ENCODE measurements at places on chromosomes 12 and 14.

- DNase-seq: no peak
These were observed 5.4 kb upstream of the EML5 start for GRCh38 chr14:88798156-88798555.

GRCh38 chr12:130815028-130815741 lies 23.9 kb downstream of the STX2 start:
- DNase-seq: no peak

GRCh38 chr12:50006754-50007442 lies 18.4 kb downstream of the RACGAP1 start:
- DNase-seq: no peak

DNA sequence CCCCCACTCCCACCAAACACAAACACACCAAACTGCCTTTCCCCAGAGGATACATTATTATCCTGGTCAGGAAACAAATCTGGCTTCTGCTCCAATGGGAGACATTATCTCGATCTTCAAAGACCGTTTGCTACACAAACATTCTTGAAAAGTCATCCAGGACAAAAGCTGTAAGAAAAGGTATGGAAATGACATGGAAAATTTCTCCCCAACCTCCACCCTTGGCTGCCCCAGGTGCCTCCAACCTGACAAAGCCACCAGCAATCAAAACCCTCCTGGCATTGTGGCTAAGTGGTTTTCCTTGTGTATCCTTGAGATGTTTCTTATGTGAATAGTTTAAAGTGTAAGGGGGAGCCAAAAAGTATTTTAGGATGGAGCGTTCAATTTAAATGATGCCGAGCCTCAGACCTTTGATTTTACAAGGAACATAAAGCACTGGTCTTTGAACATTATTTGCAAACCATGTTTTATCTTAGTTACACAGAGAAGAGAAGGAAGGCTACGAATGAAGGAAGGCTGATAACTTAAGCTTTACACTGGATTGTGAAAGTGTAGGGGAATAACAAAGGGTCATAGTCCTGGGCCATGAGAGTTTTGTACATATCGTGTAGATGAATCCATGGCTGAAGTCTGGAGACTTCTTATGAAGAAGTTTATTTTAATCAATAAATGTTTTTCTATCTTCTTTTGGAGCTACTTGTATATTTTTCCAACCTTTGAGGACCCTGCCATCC lies 418.9 kb upstream of the TMTC1 start:
- no peak for DNase-seq

- DNase-seq: no peak
These were observed 6.4 kb downstream of the AVPR1A start for GRCh38 chr12:63144556-63144955.

DNA sequence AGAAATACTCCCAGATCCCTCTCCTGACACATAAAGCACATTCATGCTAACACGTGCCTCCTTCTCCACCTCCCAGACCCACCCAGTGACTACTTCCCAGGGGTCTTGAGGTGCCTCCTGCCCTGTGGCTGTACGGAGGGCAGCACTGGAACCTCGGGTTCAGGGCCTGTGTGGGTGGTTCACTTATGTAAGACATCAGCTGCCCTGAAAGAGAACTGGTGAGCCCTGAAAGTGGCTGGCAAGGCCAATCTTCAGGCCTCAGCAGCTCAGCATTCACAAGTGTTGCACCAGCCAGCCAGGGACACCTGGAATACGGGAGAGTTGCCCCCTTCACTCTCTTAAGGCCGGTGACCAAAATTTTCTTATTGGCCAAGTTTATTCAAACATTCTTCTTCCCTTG lies 38.9 kb upstream of the NTF3 start:
- DNase-seq: no peak

DNA sequence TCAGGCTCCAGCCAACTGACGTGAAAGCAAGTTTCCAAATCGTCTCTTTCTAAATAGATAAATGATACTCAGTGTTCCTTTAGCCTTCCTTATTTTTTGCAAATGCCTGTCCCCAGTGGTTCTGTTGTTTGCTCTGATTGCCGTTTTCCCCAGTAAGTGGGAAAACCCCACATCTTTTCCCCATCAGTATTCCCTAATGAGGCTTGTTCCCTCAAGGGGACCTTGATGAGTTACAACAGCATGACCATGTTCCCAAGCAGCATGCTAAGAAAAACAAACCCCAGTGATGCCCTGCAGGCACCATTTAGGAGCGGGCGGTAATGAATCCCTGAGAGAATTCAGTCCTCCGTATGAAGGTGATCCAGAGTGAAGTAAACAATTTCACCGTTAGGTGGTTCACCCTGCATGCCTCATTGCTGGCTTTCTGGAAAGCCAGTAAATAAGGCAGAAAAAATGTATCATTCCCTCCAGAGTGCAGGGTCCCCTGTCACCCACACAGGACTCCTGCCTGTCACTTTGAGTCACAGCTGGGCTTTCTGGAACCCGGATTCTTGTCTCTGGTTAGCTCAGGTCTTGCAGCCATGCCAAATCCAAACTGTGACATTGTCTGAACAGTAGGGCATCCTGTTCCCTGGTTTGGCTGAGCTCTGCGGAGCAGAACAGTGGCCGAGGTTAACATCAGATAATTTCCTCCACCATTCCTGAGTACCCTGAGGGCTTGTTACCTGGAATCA lies 222.6 kb downstream of the RGS6 start:
- no peak for DNase-seq

Measured in endothelial cell (in vitro differentiated cells).